ENCODE measurements at places on chromosomes 4 and X.

GRCh38 chr4:187826725-187827124 is 168.8 kb upstream of the ZFP42 start:
- no peak for DNase-seq

DNA sequence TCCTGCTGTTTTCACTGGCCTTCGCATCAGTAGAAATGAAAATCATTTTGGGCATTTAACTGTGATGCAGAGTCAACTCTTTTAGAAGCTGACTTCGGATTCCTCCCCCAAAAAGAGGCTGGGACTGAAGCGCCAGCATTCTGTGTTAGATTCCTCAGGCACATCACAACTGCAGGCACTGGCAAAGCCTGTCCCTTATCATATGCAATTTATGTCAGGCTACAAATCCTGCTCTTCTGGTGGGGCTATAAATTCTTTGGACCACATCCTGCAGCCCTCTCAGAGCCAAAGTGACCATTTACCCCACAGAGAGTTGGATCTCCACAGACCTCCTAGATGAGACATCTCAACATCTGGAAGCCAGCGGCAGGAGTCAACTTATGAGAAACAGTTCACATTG is 138.4 kb downstream of the CBR4 start:
- DNase-seq: no peak

DNA sequence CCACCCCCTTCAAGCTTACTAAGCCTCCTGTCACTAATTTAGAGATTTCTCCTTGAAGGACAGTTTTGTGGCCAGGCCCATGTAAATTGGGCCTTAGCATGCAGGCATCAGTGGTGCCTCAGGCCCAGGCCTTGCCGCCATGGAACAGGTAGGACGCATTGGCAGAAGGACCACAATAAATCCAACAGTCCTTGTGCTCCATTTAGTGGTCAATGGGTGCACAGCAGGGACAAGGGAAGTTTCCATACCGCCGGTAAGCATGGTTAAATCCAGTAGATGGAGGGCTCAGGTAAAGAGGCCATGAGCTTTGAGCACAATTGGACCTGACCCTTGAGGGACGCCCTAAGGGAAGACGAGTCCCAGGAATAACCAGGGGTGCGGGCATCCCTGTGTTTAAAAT is 97.3 kb downstream of the UGT2B28 start:
- no peak for DNase-seq

DNA sequence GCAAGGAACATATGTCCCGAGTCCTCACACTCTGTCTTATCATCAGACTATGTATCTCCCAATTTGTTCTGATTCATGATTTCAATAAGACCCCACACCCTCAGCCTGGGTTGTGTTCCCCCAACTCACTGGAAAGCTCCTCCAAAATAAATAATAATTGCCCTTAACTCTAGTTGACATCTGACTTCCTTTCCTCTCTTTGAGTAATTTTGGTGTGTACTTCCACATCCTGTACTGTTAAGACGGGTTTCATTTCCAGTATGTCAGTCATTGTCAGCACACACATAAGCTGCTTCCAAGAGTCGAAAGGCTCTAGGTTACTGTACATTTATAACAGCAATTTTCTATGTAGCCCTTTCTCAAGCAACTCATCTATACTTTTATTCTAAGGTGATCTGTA is 52.2 kb upstream of the C1QTNF7 start:
- no peak for DNase-seq
